Smooth muscle cell of bladder (primary cell): ENCODE measurements at places on chromosomes 12 and 14. TPM values are rescaled to one million over a fixed set of nuclear protein-coding genes. Genes with fewer than 3 reads are reported as not detected.

MMP14 gene
- 348 and 486 TPM in 2 replicates for total RNA-seq

DPF3 gene
- total RNA-seq, result 1.3 and 2.4 TPM in 2 replicates

GPD1 gene
- total RNA-seq, result not detected in 2 replicates

RNF212B gene
- not detected in 2 replicates for total RNA-seq

BCL2L2 gene
- total RNA-seq, result 12.8 and 13.2 TPM in 2 replicates

GARIN6 gene
- not detected in 2 replicates for total RNA-seq

AP1G2 gene
- total RNA-seq, result 5.4 and 6.7 TPM in 2 replicates

PLEKHG7 gene
- total RNA-seq, result not detected in 2 replicates

TCL1B gene
- not detected in 2 replicates for total RNA-seq

IRF2BPL gene
- 29.7 and 33.4 TPM in 2 replicates for total RNA-seq

FGF23 gene
- not detected in 2 replicates for total RNA-seq

OR6C70 gene
- total RNA-seq, result not detected in 2 replicates

TAS2R50 gene
- 2.1 and 2.4 TPM in 2 replicates for total RNA-seq

RERG gene
- 0.28 TPM in 2 replicates for total RNA-seq

DHH gene
- total RNA-seq, result under 0.01 and 0.09 TPM in 2 replicates

KRT8 gene
- total RNA-seq, result 6.7 and 13.4 TPM in 2 replicates

TAS2R20 gene
- 2.2 and 2.4 TPM in 2 replicates for total RNA-seq

CNTN1 gene
- 0.28 and 0.65 TPM in 2 replicates for total RNA-seq

TEX52 gene
- total RNA-seq, result not detected in 2 replicates

CIT gene
- 2.8 and 5.1 TPM in 2 replicates for total RNA-seq
